ENCODE measurements at places on chromosomes 3 and 15. TPM values are rescaled to one million over a fixed set of nuclear protein-coding genes. Genes with fewer than 3 reads are reported as not detected.

NR2F2 gene
- total RNA-seq = 4.4 TPM

HEMK1 gene
- total RNA-seq = 2.5 TPM

NMNAT3 gene
- total RNA-seq = 7.4 TPM

CLDN11 gene
- total RNA-seq = 14.5 TPM

MNS1 gene
- 2.0 TPM for total RNA-seq

SNTN gene
- total RNA-seq = not detected

CCDC39 gene
- total RNA-seq = 0.49 TPM

PKM gene
- 253 TPM for total RNA-seq

GOLGA6L9 gene
- 7.9 TPM for total RNA-seq

SHF gene
- total RNA-seq = 46.7 TPM

CNTN3 gene
- 28.3 TPM for total RNA-seq

GOLGA6D gene
- total RNA-seq = under 0.01 TPM

SQOR gene
- 2.0 TPM for total RNA-seq

CMTM7 gene
- total RNA-seq = 0.74 TPM

TRPM1 gene
- total RNA-seq = not detected

NEK10 gene
- 18.7 TPM for total RNA-seq

FETUB gene
- not detected for total RNA-seq

UBP1 gene
- total RNA-seq = 51.4 TPM
